Ecto neural progenitor cell (in vitro differentiated cells): ENCODE measurements at places on chromosomes 7 and 10.
A peak's percentile ranks its signal among the peaks of the same experiment; 100 is the strongest.

DNA sequence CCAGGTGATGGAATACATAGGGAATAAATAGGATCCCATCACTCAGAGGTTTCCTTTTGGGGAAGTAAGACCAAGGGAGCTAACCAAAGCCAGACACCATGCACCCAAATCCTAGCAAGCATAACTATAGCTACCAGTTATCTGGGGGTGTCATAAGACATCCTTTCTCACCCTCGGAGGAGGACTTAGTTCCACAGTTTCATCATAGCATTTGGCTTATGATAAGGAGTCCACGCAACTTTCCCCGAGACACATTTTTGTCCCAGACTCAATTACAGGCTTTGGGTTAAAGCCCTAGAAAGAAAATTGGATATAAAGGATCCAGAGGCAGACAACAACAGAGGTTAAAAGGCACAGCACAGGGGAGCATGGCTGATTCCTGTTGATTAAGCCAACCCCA, 442.9 kb downstream of the HTR7 start:
- DNase-seq = no peak

DNA sequence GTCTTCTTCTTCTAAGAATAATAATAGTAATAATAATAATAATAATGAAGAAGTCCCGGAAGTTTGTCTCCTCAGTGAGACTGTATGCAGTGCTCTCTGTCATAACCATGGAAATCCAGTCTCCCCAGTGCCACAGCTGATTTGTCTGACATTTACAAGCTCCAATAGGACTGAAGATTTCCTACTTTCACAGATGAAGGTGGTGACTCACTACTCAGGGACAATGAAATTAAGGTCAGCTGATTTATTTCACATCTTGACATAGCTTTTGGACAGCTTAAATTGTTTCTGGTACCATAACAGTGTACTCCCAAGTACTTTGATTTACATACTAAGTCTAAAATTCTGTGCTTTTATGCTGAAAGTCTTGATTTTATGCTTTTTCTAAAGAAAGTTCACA, 6.9 kb downstream of the CELF2 start:
- DNase-seq = no peak

DNA sequence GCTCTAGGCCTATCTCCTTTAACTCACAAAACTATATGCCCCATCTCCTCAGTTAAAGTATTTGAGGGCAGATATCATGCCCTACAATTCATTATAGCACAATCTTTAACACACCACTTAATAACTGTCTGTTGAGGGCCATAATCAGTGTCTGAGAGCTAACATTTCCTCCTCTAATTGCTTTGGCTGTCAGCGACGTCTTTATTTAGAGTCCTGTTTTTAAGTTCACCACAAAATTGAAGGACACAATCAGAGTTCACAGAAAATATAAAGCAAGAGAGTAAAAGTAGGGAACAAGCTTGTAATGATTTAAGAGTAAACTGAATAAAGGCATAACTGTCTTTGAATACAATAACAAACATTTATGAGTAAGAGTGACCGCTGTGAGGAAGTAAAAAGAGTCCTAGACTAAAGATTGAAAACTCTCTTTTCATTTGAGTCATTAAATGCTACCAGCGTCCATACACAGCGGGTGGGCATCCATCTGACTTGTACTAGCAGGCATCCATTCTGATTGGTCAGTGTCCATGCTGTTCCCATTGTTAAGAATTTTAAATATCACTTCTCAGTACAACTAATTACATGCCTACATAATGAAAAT, 38.4 kb upstream of the ABCB4 start:
- no peak for DNase-seq

DNA sequence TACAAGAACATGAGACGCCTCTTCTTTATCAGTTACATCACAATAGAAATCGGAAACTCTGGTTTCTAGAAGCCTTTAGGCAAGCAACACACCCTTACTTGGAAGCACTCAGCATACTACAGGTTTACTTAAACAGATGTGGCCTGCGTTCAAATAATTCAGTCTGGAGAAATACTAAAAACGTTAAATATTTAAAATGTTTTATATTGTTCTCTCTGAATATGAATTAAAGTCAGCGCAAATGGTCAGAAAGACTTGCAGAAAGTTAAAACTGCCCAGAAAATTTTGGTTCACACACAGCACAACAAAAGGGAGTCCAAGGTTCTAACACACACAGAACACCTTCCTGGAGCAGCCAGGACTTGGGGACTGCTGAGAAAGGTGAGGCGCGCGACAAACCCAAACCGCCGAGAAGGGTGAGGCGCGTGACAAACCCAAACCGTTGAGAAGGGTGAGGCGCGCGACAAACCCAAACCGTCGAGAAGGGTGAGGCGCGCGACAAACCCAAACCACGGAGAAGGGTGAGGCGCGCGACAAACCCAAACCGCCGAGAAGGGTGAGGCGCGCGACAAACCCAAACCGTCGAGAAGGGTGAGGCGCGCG, 25.8 kb downstream of the ESYT2 start:
- DNase-seq = no peak

DNA sequence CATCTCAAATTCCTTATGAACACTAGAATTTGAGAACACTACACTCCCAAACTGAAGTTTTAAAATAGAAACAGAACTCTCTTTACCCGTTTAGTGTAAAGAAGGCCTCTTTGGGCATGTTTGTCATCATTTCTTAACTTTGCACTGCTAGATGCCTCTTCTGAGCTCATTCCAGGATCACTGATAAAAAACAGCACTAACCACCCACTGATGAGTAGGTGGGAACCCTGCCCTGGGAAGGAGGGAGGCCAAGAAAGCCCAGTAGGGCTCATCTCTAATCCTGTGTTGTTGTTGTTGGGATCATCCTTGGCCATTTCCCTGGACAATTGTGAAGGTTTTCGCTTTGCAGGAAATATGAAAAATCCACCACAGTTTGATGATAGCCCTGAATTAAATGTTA, 68.2 kb downstream of the CUBN start:
- no peak for DNase-seq

GRCh38 chr7:36784991-36785940, 61.0 kb upstream of the AOAH start:
- no peak for DNase-seq

GRCh38 chr7:137421366-137421765, 77.8 kb upstream of the PTN start:
- no peak for DNase-seq

GRCh38 chr10:130194194-130194990, 58.2 kb downstream of the GLRX3 start:
- DNase-seq = no peak

- DNase-seq = peak; percentile 39
Observed at GRCh38 chr10:85612833-85613232, 753.8 kb downstream of the GRID1 start.

GRCh38 chr10:722281-723060, 33.0 kb upstream of the DIP2C start:
- DNase-seq = no peak

GRCh38 chr10:74078037-74078436, 72.6 kb downstream of the AP3M1 start:
- DNase-seq = no peak

GRCh38 chr10:4399556-4399955, 426.5 kb upstream of the AKR1E2 start:
- DNase-seq = no peak

GRCh38 chr7:7201578-7202374, 19.4 kb downstream of the C1GALT1 start:
- peak; percentile 55 for DNase-seq

GRCh38 chr7:7203813-7204575, 21.6 kb downstream of the C1GALT1 start:
- DNase-seq = no peak

- no peak for DNase-seq
Observed at GRCh38 chr10:25831080-25831479, 102.9 kb upstream of the MYO3A start.

- no peak for DNase-seq
Observed at GRCh38 chr7:42926204-42926603, 5.8 kb downstream of the PSMA2 start.

GRCh38 chr7:101819183-101819582, 1.8 kb downstream of the CUX1 start:
- no peak for DNase-seq

DNA sequence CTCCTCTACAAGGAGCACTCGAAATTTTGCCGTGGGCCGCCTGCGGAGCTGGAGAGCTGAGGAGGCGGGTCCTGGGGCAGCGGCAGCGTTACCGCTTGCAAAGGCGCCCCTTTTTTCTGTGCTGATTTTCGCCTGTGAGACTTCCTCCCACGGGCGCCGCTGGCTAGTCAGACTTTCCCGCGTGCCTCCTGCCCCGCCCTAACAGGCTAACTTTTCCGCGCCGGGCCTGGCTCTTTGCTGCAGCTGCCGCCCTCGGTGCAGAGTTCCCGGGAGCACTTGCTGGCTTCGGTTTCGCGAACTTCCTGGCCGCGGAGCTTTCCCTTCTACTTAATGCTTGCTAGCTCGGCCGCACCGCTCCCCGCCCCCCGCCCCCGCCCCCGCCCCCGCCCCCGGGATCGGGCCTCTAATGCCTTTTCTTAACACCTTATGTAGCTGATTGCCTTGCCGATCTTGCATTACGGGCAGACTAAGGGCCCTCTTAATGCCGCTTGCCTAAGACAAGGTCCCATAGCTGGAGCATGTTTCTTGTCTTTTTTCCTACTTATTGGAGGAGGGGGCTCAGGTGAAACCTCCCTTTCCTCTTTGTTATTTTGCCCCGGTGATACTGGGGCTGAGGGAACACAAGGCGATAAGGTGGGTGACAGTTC, 37.9 kb upstream of the RASGEF1A start:
- peak; percentile 71 for DNase-seq

DNA sequence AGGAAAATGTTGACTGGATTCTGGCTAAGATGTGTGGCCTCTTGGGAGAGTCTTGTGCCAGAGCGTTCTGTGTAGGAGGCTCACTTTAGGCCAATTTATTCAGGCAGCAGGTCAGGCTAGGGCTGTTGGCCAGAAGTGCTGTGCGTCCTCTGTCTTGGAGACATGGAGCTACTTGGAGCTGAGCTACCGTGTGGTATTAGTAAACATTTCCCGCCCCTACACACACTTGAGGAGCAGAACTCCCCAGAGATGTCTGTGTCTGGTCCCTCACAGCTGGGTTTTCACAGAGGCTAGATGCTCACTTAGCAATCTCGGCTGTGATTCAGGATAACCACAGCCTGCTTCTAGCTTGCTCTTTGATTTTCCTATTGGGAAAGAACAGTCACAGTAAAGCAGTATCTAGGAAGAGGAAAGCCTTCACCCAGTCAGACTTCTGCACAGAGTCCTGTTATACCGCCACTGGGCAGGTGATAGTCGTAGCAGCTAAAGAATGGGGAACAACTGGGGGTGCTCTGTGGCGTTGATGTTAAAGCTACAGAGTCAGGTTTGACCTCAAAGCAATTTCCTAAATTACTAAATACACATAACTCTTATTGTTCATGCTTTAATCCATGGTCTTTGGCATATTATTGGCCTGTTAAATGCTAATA, 86.7 kb downstream of the MDFIC start:
- no peak for DNase-seq

GRCh38 chr7:82676777-82677463, 233.3 kb upstream of the CACNA2D1 start:
- no peak for DNase-seq

- no peak for DNase-seq
Observed at GRCh38 chr10:70753841-70754621, 31.1 kb downstream of the TBATA start.

- no peak for DNase-seq
Observed at GRCh38 chr10:125120053-125120710, 40.2 kb downstream of the CTBP2 start.

- DNase-seq = no peak
Observed at GRCh38 chr7:143376396-143376795, 4.7 kb upstream of the ZYX start.

- DNase-seq = no peak
Observed at GRCh38 chr10:79392020-79392398, 44.7 kb downstream of the PPIF start.

GRCh38 chr7:48213226-48213625, 42.0 kb downstream of the ABCA13 start:
- no peak for DNase-seq

DNA sequence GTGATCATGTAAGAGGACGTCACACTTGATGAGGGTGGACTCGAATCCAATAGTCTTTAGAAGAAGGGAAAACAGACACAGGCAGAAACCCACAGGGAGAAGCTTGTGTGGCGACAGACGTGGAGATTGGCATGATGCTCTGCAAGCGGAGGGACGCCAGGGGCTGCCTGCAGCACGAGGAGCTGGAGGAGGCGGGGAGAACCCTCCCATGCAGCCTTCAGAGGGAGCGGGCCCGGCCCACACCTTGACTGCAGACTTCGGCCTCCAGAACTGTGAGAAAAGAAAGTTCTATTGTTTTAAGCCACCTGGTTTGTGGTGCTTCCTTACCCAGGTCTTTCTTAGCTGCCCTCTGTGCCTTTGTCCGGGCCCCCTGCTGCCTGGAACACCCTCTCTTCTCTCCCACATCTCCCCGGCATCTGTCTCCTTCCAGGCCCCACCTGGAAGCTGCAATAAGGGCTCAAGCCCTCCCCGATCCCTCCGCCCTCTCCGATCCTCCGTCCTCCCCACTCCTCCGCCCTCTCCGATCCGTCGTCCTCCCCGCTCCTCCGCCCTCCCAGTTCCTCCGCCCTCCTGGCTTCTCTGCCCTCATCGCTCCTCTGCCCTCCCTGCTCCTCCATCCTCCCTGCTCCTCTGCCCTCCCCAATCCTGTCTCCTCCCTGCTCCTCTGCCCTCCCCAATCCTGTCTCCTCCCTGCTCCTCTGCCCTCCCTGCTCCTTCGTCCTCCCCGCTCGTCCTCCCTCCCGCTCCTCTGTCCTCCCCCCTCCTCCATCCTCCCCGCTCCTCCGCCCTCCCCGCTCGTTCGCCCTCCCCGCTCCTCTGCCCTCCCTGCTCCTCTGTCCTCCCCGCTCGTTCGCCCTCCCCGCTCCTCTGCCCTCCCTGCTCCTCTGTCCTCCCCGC, 17.4 kb upstream of the PRKAG2 start:
- no peak for DNase-seq

GRCh38 chr10:22727112-22727511, 12.7 kb upstream of the PIP4K2A start:
- no peak for DNase-seq

DNA sequence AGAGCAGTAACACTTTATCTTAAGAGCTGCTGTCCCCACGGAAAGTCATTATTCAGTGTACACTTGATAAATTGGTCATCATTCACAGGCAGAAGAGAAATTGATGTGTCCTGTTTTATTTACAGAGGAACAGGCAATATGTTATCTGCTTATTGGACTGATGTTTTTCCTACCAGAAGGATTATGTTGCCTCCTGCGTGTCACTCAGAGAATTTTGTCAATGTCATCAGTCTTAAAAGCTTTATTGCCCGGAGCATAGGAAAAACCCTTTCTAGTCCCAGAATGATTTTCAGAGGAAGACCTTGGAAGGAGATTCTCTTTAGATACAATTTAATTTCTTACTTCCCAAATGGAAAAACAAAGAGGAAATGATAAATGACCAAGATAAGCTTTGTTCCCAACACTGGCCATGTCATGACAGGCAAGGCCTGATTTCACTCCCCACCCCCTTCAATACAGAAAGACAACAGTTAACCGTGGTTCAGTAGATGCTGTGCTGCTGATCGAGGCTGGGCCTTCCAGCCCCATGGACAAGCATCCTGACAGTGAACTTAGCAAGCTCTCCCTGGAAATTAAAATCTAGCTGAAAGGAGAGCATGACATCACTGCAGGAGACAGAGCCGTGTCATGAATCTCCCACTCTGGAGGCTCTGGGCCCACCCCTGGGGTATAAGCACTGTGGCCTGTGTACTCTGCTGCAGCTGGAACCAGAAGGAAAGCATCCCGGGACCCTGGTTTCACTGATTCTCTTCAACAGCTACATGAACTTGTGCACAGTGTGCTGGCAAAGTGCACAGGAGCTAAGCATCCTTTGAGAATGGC, 118.8 kb upstream of the LYZL2 start:
- DNase-seq = no peak

GRCh38 chr7:102068846-102069245, 217.8 kb upstream of the SH2B2 start:
- no peak for DNase-seq
